ENCODE measurements at places on chromosomes 1 and 21.

- no peak for DNase-seq
Observed at GRCh38 chr1:38685388-38685787, 174.2 kb downstream of the RRAGC start.

DNA sequence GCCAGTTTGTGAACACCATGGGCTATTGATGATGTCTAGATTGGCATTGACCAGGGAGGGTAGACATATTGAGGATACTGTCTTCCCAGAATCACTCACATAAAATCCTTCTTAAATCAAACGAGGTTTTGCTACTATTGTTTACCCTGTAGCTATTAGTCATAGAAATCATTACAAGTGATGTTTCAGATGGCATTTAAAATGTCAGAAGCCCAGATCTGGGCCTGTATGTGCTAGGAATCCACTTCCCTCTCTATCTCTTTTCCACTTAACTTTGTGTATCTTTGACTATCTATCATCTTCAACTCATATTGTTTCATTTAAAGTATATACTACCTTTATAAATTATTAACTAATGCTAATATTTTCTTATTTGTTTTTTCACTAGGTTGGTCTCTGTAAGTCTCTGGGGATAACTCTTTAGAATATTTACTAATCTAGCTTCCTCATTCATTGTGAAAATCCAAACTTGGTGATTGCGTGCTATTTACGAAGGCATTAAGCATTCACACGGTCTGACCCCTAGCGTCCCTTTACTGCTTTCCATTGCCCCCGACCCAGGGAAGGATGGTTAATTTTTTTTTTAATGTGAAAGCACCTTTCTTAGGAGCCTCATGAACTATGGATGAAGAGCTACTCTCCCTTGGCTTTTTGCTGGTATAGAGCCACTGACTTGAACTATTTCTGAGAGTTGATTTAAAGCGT is 281.8 kb downstream of the GPATCH2 start:
- DNase-seq = no peak

DNA sequence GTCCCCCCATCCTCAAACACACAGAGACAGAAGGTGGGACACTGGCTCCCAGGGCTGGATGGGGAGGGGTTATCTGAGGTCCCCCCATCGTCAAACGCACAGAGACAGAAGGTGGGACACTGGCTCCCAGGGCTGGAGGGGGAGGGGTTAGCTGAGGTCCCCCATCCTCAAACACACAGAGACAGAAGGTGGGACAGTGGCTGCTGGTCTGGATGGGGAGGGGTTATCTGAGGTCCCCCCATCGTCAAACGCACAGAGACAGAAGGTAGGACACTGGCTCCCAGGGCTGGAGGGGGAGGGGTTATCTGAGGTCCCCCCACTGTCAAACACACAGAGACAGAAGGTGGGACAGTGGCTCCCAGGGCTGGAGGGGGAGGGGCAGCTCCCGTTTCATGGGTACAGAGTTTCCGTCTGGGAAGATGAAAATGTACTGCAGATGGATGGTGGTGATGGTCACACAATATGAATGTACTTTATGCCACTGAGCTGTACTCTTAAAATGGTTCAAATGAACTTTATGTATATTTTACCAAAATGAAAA is 69.2 kb downstream of the SCCPDH start:
- DNase-seq = no peak

DNA sequence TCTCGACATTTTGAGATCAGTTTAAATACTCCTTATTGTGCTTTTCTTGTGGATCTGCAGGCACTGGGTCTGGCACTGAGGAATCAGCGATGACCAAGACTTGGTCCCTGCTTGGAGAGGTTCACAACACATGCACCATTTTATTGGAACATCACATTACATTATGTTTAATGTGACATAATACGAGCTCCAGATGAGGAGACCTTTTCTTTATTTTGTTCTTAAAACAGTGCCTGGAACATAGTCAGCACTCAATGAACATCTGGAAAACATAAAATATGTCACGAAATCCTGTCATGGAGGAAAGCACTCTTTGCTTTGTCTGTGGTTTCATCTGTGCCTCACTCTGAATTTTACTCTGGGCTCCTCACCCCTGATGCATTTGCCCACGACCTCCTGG is 110.7 kb downstream of the ST6GALNAC3 start:
- DNase-seq = no peak

DNA sequence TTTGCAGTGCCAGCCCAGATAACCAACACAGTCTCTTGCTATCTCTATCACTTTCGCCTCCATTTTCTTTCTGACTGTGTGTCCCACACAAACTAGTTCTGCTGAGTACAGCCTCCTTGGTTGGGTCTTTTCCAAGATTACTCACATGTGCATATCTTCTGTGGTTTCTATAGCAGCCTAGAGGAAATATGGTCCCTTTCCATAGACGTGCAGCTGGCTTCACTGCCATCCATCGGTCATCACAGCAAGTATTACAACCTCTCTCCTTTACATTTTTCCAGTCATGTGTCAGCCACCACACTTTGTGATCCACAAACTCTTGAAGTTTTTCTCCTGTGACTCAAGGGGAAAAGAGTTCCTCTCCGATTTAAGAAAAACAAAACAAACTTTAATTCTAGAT is 893.4 kb upstream of the ADGRL4 start:
- DNase-seq = peak; percentile 81

GRCh38 chr1:156901966-156902915 is 8.7 kb downstream of the PEAR1 start:
- DNase-seq = no peak

DNA sequence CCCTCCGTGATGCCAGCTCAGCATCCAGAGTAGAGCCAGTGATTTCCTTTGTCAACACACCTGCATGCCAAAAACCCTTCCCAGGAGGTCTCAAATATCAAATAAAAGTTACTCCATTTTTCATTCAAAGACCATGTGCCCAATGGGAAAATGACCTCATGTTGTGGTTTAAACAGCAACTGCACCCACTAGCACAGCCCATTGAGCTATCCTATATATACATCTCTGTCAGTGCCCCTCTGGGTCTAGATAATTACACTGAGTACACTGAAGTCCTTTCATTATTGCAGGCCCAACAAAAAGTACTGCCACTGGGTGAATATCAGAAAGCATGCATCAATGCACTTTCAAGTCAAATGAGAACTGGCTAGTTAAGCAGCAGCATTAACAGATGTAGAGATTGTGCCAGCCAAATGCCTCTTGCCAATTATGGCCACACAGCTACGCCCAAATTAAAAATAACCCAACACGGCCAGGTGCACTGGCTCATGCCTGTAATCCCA is 117.7 kb downstream of the SLC45A1 start:
- DNase-seq = no peak

- no peak for DNase-seq
Observed at GRCh38 chr1:38662126-38662525, 197.4 kb downstream of the RRAGC start.

DNA sequence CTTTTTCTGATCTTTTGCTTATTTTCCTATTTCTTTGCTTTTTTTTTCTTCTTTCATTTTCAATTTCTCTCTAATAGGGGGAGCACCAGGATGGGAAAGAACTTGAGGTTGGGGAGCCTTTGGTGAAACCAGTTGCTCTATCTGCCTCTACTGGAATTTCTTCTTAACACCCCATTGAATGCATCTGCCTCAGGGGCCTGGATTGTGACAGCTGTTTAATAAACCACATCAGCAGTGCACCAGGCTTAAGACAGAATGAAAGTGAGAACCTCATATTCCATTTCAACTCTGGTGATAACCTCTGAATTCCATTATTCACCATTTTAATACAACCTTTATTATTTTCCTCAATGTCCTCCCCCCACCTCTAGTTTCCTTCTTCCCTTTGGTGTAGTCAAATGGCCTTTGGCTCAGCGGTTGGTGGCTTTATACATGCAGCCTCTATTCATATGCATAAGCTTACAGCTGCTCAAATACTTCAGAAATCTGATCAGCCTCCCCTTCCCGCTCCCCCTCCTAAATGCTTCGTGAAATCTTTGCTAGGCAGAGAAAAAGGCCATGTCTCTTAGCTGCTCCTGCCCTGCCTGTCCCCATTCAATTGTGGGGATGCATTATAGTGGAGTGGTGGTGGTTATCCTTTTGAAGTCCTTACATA is 537.3 kb upstream of the PLXNA2 start:
- DNase-seq = no peak

DNA sequence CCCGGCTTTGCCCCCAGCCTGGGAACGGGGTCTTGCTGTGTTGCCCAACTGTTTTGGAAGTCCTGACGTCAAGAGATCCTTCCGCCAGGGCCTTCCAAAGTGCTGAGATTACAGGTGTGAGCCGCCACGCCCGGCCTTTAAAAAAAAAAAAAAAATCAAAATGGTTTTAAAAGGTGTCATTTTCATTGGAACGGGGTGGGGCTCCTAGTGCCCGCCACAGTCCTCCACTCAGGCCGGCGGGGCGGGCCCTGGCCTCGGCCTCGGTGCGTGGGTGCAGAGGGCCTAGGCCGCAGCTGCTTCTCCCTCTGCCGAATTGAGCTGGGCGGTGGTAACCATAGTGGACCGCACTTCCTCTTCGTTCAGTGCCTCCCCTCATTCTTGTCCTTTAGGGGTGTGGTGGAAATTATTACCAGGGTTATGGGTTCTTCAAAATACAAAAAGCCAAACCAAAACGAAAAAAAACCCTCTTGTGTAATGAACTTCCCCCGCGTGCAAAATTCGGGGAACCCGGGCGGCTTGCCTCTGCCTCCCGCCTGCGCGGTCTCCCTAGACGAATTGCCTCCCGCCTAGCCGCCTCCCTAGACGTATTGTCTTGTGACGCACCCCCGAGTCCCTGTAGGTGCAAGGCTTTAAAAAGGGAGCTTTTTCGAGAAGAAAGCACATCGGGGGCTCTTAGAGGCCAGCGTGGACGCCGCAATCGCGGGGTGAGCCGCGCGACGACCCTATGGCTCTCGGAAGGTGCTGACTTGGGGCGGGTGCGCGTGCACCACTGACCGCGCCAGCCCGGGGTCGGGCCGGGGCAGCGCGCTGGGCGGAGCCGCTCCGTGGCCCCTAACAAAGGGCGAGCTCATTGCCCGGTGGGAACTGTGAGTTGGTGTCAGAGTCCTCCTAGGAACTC is 10.5 kb upstream of the SPEN start:
- no peak for DNase-seq

Data from epithelial cell of esophagus (primary cell).